Occipital lobe (tissue), 3 donors: ENCODE measurements at places on chromosomes 2 and 18. TPM values are rescaled to one million over a fixed set of nuclear protein-coding genes. Genes with fewer than 3 reads are reported as not detected.

ZEB2 gene
- total RNA-seq = 430 TPM

RNF149 gene
- 55.8 TPM for total RNA-seq

SMAD2 gene
- total RNA-seq = 70.8 TPM

PSD4 gene
- 4.2 TPM for total RNA-seq

BMP10 gene
- not detected for total RNA-seq
